ENCODE measurements at places on chromosomes 6 and 20. TPM values are rescaled to one million over a fixed set of nuclear protein-coding genes. Genes with fewer than 3 reads are reported as not detected.
A peak's percentile ranks its signal among the peaks of the same experiment; 100 is the strongest.

DNA sequence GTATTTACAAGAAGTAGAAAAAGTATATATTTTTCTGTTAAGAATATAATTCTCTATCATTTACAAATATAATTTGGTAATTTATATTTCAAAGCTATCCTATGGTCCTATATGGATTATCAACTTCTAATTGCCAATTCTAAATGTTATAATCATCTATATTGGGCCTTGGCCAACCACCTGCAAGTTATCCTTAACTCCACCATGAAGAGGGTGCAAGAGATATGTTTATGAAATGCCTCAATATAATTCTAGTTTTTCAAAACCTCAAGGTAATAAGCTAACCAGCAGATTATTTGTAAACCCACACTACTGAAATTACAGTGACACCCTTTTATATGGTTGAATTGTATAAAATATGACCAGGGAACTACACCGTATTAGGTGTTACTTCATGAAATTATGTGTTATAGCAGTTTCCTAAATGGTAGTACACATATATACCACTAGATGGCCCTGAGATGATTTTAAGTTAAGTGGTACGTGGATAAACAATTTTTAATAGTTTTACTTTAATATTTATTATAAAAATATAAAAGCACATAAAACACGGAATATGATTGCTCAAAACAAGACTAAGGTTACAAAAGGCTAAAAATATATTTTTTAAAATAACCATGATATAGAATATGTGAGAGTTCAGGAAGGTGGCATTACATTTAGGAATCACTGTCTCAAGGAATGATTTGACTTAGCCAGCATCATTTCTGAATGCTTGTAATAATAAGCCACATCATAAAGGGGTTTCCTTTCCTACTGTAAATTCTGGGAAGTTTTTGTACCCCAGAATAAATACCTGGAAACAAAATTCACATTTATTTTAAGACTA is 9.8 kb upstream of the PNISR start:
- DNase-seq, result no peak

DNA sequence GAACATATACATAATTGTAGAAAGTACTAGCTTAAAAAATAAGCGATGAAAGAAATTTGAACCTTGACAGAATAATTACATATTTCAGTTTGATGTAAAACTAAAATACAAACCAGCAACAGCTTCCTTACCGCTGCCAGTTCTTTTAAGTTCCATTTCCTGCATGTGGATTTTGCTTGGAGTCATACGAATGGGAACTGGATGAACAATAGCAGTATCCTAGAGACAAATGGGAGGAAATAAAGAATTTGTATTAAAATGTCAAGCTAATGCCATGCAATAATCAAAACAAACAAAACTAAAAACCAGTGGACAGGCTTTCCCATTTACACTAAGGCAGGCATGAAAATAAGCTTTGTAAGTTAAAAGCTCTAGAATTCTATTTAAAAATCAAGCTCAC is 67.1 kb downstream of the REPS1 start:
- DNase-seq, result no peak

DNA sequence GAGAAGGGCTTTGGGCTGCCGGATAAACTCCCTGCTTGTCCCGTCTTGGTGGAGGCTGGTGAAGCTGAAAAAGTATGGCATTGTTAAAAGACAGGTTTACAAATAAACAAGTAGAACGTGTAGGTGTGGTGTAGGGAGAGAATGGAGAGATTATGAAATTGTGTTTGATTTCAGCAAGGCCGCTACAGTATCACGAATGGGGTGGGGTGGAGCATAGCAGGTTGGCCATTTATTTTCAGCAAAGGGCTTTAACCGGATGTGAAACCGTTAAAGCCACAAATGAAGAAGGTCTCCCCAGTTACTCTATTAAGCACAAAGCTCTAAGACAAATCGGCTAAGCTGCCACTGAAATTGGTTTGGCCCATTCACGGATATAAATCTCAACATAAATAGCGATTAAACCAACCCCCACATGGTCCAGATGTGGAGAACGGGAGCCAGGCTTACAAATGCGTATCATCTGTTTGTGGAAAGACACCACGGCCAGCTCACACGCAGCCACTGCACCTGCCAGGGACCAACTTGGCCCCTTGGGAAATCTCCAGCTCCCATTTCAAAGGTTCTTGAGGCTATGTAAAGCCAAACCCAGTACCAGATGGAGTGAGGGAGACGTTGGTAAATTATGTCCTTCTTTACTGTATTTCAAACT is 94.0 kb downstream of the ZMYND8 start:
- DNase-seq, result no peak

INSM1 gene
- total RNA-seq, result not detected

DNA sequence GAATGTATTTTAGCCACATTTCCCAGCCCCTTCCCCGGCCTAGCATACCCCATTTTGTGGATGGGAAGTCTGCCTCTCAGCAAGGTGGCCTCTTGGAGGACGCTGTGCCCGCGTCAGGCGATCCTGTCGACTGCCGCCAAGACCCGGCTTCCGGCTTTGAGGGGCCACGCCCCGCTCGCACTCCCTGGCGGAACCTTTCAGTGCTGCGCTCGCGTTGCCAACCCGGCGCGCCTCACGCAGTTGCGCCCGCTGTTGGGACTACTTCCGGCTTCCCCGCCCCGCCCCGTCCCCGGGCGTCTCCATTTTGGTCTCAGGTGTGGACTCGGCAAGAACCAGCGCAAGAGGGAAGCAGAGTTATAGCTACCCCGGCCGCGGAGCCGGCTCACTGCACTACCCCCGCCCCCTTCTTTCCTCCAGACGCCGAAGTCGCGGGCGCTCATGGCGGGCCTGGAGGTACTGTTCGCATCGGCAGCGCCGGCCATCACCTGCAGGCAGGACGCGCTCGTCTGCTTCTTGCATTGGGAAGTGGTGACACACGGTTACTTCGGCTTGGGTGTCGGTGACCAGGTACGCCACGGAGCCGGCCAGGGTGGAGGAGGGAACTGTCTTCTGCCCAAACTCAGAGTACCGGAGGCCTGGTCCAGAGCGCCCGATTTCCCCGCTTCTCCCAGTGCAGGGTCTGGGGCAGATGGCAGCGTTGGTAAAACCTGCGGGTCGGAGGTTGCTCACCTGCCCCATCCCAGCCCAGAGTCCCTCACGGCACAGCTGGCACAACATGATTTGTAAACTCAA is at the start of gene PSMF1:
Gene PSMF1, plus strand, starts transcription at position 267 of the 792 bp plus-strand sequence. Its CDS starts 172 bp downstream, at position 439.
- DNase-seq, result peak; percentile 57

DNA sequence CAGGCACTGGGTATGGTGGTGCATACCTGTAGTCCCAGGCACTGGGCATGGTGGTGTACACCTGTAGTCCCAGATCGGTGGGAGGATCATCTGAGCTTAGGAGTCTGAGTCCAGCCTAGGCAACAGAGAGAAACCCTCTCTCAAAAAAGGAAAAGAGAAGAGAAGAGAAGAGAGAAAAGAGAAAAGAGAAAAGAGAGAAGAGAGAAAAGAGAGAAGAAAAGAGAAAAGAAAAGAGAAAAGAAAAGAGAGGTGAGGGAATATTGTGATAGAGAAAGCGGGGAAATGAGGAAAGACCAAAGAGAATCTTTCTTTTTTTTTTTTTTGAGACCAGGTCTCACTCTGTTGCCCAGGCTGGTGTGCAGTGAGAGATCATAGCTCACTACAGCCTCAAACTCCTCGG is 108.7 kb downstream of the ARHGAP18 start:
- no peak for DNase-seq
